HT-29 (cell line): ENCODE measurements at places on chromosomes 11 and 22.

DNA sequence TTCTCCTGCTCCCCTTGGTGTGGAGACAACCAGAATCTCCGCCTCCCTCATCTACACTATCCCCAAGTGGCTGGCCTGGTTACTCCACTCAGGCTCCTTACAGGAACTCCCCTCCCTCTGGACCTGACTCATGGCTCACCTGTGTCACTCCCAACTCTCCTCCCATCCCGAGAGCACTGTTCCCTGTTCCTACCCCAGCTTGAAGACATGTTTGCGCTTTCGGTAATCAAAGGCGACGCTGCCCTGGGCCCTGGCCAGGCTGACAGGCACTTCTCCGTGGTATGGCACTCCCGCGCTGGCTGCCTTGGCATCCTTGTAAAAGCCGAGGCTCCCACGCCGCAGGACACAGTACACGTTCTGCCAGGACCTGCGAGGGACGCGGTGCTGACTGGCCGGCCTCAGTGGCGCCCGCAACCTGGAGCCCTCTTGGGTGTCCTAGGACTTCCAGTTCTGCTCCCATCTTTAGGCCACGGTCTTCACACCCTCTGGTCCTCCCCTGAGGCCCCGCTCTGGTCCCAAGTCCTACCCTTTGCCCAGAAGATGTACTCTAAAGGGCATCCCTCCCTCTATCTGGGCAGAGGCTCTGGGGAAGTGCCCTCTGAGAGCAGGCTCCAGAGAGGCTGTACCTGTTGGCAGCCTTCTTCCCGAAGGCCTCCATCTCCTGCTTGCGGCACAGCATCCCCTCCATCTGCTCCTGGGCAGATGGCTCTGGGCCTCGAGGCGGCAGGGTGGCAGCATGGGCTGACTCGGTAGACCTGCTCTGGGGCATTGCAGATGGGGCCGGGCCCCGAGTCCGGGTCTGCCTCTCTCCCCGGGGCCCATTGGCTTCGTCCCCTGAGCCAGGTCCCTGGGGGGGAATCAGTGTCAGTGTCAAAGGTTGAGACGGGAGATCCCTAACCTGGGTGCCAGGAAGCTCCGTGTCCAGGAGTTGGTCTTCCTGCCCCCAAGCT is 9.4 kb upstream of the RBM4B start:
- DNase-seq: no peak

DNA sequence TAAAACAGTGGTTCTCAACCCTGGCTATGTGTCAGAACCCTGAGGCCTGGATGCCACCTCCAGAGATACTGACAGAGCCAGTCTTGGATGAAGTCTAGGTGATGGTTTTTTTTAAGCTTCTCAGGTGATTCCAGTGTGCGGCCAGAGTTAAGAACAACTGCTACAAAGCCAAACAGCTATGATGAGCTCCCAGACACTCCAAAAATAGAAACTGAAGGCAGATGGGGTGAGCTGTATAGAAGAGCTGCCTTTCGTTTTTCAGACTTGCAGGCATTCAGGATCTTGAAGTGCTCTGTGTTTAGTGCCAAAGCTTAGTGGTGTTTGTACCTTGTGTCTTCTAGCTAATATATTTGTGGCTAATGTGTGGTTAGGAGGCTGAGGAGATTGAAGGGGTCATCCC is 14.2 kb downstream of the SCUBE2 start:
- DNase-seq: no peak

GRCh38 chr11:38153985-38154384 is 1555.9 kb upstream of the RAG2 start:
- peak; percentile 21 for DNase-seq

GRCh38 chr11:71309181-71309580 is 56.8 kb upstream of the SHANK2 start:
- DNase-seq: no peak

DNA sequence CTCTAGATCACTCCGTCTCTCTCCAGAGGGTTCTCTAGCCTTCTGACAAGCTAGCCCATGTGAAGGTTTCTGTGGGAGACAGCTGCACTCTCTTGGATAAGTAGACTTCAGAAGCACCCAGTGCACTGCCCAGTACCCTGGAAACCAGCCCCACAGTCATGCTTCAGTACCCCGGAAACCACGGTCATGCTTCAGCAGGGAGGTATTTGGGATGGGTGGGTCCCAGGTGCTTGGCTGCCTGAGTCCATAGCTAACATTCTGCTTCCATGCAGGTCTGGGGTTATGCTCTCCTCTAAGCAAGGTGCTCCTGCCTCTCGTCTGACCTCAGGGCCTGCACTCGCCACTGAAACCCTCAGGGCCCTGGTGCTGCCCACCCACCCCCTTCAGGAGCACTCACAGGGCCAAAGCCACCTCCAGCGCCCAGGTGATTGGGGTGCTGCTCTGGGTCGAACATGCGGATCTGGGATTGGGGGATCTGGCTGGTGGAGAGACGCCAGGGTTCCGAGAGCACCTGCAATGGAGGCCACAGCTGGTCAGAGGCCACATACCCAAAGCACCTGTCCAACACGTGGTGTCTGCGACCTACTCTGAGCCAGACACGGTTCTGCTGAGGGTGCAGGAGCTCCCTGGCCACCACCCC is 7.3 kb upstream of the SYCE3 start:
- no peak for DNase-seq

- no peak for DNase-seq
These were observed 17.1 kb downstream of the FAR1 start for GRCh38 chr11:13685461-13686108.

DNA sequence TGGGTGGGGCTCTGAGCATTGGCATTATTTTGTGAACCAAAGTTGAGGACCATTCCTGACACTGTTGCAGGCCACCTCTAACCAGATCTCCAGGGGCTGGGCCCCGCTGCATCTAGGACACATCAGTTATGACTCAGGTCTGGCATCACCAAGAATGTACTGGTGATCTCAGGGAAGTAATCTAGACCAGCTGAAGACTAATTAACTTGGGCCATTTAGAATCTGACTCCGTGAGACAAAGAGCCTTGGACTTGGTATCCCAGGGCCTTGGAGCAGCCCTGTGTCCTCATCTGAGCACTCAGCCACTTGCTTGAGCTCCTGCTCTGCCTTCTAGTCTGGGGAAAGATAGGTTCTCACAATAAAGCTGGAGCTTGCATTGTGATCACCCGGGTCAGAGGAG is 200.6 kb downstream of the KIRREL3 start:
- no peak for DNase-seq

GRCh38 chr22:48535868-48536540 is 1291.7 kb downstream of the BRD1 start:
- no peak for DNase-seq

DNA sequence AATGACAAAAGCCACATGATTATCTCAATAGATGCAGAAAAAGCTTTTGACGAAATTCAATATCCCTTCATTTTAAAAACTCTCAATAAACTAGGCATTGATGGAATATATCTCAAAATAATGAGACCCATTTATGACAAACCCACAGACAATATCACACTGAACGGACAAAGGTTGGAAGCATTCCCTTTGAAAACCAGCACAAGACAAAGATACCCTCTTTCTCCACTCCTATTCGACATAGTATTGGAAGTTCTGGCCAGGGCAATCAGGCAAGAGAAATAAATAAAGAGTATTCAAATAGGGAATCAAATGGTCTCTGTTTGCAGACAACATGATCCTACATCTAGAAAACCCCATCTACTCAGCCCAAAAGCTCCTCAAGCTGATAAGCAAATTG is 52.0 kb downstream of the CASP12 start:
- DNase-seq: no peak

- DNase-seq: no peak
These were observed 52.5 kb upstream of the NNMT start for GRCh38 chr11:114243461-114244372.

GRCh38 chr11:6567371-6567745 is 36.1 kb downstream of the RRP8 start:
- DNase-seq: no peak

GRCh38 chr22:35712672-35713071 is 5.0 kb upstream of the APOL5 start:
- no peak for DNase-seq

DNA sequence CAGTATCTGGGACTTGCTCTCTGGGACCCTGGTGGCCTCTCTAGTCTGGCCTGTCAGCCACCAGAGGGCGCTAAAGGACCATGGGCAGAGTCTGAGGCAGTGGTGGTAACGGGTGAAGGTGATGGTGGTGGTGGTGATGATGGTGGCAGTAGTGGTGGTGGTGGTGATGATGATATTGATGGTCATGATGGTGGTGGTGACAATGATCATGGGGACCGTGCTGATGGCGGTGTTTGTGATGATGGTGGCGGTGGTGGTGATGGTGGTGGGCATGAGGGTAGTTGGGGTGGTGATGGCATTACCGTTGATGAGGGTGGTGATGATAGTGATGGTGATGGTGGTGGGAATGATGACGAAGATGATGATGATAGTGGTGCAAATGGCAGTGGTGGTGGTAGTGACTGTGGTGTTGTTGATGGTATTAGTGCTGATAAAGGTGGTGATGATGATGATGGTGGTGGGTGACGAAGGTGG is 16.0 kb downstream of the TRPM5 start:
- peak; percentile 88 for DNase-seq

GRCh38 chr11:121606354-121606753 is 153.6 kb upstream of the SORL1-AS1 start:
- no peak for DNase-seq

GRCh38 chr22:21712751-21713427 is 22.7 kb downstream of the YPEL1 start:
- DNase-seq: peak; percentile 70

GRCh38 chr11:21897752-21898151 is 295.1 kb upstream of the ANO5 start:
- DNase-seq: no peak
